ENCODE measurements at places on chromosomes 1 and 21.

DNA sequence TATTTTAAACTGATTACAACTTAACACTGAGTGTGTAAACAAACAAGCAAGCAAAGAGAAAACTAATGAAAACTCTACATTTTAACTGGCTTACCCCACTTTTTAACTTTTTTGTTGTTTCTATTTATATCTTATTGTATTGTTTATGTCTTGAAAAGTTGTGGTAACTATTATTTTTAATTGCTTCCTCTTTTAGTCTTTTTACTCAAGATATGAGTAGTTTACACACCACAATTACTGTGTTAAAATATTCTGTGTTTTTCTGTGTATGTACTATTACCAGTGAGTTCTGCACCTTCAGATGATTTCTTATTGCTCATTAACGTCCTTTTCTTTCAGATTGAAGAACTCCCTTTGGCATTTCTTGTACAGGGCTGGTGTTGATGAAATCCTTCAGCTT is 4.7 kb upstream of the HHAT start:
- DNase-seq: no peak

GRCh38 chr1:183842795-183843144 is 37.9 kb downstream of the RGL1 start:
- DNase-seq: no peak

GRCh38 chr1:119327450-119328155 is 41.0 kb upstream of the HAO2 start:
- DNase-seq: no peak

DNA sequence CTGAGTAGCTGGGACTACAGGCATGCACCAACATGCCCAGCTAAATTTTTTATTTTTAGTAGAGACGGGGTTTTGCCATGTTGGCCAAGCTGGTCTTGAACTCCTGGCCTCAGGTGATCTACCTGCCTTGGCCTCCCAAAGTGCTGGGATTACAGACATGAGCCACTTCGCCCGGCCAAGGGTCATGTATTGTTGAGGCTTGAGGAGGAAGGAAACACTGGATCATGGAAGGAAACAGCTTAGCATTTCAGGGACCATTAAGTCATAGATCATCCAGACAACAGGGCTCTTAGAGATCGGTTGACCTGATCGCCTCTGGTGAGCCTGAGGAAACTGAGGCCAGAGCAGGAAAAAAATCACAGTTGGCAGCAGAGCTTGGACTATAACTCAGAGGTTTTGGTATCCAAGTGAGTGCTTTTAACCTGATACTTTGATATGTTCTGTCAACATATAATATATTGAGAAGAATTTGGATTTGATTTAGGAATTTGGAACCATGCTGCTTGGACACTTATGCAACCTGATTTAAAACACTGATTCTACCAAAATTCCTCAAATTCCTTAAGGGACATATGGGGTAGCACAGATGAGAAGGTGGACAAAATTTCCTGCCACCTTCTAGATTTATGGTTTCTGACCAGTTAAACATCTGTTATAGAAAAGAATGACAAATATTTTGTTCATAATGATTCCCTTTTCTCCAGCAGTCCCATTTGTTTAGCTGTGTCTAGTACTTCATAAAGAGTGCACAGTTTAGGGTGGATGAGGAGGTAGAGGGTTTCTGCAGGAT is 13.1 kb upstream of the BMP8A start:
- no peak for DNase-seq

DNA sequence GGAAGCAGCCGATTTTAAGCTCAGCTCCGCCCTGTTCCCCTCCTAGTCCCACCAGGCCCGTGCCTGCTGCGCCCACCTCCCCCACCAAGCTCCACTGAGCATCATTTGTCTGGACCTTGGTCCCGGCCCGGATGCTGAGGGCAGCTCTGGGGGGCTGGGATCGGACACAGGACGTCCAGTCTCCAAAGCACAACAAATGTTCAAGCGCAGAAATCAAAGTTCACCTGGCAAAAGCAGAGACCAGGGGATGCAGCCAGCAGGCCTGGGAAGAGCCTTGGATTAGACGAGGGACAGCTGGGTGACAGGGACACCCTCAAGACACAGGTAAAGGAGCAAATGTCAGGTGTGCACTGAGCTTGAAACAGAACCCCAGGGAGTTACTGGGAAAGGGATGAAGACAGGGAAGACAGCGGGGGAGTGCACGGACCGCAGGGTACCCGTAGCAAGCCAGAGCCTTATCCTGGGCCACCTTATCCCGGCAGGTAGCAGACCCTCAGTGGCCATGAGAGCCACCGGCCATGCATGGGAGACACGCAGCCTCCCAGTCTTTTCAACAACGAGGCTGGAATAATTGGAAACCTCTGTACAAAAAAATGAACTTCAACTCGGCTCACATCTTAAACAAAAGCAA is 22.2 kb upstream of the TMEM52 start:
- DNase-seq: no peak

- no peak for DNase-seq
Measured at GRCh38 chr1:45979074-45979777, 153.2 kb downstream of the PIK3R3 start.

DNA sequence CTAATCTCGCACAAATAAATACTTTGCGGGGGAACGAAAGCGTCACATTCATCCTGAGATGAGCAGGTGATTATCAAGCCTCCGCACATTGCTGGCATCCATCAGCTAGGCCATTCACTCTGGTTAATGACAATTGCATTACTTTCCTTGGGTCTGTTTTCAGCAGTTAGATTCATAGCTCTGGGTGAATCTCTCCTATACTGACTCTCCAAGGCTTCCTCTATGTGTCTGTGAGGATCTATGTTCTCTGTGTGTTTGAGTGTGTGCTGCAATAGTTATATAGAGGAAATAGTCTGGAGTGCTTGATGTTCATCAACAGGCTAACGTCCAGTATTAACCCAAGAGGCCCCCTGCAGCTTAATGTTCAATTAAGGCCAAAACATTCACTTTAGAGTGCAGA is 133.0 kb upstream of the CTTNBP2NL start:
- no peak for DNase-seq

GRCh38 chr1:1358433-1359271 is at the start of gene MXRA8:
TSS of gene MXRA8 (minus strand) at chr1:1358555. CDS start at chr1:1358504, 51 bp downstream.
- no peak for DNase-seq

- no peak for DNase-seq
Measured at GRCh38 chr1:66048011-66048410, 255.3 kb downstream of the PDE4B start.

DNA sequence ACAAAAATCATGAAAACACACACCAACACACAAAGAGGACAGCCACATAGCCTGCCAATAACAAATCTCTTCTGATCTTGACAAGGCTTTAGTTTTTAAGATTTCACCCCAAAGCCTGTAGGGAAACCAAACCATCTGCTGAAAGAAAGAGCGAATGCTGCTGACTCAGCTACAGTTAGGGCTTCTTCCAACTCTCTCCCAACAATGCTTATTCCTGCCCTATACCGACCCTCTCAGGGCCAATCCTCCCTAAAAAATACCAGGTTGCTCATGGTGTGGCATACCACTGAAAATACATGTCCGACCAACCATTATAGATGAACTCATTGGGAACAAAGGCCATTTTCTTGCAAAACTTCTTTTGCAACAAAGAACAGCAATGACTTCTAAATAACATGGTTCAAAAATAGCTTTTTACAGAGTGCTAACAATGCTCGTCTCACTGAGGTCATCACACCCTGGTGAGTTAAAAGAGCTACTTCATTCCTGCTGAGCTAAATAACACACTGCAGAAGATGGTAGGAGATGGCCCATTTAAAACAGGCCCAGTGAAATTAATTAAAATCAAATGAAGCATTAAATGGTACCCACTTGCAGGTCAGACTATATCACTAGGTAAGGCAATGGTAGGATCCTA is 86.1 kb downstream of the KIAA0319L start:
- no peak for DNase-seq

- no peak for DNase-seq
Measured at GRCh38 chr1:151134396-151134795, 12.0 kb downstream of the SEMA6C start.

- no peak for DNase-seq
Measured at GRCh38 chr1:167955915-167956314, 19.0 kb upstream of the MPC2 start.

DNA sequence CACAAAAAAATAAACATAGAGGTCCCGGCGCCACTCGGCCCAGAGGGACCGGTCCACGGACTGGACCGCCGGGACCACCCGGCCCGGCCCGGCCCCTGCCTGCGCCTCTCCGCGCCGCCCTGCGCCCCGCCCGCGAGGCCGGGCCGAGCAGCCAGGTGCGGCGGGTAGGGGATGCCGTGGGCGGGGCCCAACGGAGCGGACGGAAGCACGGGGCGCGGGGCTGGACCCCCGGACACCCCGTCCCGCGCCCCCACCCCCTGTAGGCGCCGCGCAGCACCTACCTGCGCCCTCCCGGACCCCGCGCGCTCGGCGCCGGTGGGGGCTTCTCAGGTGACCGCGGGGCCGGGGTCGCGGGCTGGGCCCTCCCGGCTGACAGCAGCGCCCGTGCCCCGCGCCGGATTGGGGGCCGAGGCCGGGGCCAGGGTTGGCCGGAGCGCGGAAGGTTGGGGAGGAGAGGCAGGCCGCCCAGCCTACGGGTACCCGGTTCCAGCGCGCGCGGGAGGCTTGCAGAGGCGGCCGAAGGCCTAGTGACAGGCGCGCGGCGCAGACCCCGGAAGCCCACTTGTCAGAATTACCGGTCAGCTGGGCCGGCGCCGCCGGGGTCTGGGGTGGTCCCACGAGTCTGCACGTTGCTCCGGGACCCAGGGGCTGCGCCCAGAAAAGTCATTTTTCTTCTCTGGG is 351.9 kb upstream of the CAMK1G start:
- no peak for DNase-seq

DNA sequence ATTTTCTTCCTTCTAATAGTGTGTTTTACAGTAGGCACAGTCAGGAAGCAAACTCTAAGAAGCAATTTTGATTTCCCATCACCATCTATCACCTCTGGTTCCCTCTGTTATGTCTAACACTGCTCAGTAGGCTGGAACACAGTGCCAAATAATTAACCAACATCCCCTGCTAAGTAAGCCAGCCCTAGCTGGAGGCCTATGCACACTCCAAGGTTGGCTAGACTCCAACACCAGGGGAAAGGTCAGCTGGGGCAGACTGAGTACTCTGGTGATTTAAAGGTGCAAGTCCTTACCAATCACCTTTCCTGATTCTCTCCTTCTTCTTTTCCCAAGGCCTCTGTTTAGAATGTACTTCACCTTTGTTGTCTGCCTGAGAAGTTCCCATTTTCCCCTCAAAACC is 46.5 kb upstream of the BEND5 start:
- DNase-seq: no peak

DNA sequence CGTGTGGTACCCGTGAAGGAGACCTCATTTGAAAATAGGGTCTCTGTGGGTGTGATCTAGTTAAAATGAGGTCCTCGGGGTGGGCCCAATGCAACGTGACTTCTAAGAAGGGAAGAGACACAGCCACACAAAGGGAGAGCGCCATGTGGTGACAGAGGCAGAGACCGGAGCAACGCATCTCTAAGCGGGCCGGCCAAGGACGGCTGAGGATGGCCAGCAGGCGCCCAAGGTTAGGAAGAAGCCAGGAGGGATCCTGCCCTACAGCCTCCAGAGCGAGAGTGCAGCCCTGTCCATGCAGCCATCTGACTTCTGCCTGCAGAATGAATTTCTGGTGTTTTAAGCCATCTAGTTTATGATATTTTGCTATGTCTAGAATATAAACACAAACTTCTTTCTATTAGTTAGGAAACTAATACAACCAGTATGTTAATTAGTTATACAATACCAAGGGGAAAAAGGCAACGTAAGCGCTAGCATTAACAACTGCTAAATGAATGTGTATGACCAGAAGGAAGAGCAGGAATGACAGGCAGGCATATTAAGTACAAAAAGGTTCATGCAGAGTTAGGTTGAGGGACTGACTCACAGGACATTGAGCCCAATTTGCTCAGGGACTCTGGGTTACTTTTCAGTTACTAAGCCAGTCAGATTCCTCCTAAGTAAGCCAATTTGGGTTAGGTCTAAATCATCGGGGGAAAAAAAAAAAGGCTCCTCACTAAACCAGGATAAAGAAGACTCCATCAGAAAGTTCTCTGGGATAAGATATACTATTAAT is 4.1 kb downstream of the CEP104 start:
- no peak for DNase-seq
